ENCODE measurements at places on chromosomes 4 and X.

DNA sequence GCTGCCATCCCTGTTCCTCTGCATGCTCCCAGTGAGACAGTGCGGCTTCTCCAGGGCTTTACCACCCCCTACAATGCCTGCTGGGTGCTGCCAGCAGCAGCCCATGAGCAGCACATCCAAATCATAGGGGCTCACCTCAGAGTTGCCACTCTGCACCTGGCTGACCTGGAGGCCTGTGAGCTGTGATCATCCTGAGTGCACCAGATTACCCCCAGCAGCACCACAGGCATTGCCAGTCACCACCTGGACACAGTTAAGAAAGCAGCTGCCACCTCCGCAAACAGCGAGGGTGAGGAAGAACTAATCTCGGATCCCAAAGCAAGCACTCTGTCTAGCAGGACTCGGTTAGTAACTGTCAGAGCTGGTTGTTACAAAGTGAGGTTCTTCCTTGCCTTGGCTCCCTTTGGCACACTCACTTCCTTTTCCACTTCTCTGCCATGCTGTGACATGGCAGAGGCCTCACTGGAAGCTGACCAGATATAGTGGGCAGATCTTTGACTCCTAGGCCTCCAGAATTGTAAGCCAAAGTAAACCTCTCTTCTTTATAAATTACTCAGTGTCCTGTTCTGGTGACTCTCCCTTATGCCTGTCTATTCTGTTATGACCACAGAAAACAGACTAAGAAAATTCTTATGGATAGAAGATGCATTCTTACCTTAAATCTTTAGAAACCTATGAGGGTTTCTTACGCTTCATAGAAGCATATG, 25.2 kb downstream of the LRIT3 start:
- DNase-seq: no peak

GRCh38 chrX:133923548-133923947, 61.8 kb downstream of the GPC3 start:
- DNase-seq: no peak

GRCh38 chr4:26141911-26142638, 178.7 kb upstream of the RBPJ start:
- no peak for DNase-seq

GRCh38 chr4:105296672-105297071, 150.0 kb downstream of the TET2 start:
- no peak for DNase-seq

DNA sequence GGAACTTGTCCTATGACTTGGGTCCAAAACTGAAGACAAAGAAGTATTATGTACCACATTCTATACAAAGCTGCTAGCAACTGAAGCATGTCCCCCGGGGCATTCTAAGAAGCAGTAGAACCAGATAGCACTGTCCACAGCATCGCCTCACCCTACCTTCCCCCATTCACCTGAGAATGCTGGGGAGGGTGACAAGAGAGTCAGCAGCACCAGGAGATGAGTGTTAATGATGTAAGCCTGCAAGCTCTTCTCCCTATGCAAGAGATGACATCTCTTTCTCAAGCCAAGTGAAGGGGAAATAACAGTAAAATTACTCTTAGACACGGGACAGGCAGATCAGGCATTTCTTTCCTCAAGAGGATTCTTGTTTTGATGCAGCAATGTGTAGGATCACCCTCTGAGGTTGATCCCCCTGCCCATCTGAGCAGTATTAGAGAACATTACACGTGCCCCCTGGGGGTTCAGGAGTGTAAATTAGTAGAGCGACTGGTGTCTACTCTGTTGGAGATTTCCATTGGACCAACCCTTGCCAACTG, 13.9 kb upstream of the TLR1 start:
- DNase-seq: no peak

DNA sequence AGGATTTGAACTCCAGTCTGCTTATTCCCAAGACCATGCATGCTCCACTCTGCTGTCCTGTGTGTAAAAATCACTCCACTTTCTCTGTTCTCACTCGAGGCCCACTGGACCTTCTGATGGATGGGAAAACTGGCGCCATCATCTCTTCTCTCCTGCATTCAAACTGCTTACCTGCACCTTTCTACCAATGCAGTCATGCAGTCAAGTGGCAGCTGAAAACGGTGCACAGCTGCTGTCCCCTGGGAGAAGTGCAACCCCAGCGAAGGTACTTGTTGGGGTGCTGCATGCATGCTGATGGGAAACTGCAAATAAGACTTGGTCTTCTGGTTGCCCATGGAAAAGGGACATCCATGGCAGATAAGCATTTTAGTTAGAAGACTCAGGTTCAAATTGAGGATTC, 147.1 kb downstream of the EVC2 start:
- no peak for DNase-seq

- no peak for DNase-seq
These were observed 92.5 kb downstream of the ANK2 start for GRCh38 chr4:113141901-113142346.

GRCh38 chr4:113636438-113636818, 125.1 kb downstream of the CAMK2D start:
- no peak for DNase-seq

Measured in activated B cell treated with CpG ODN at 0.5 μM for 24 hours (primary cell).